ENCODE measurements at places on chromosomes 12 and 14.

GRCh38 chr14:99883866-99884650 is 90.8 kb downstream of the EML1 start:
- DNase-seq = no peak

- no peak for DNase-seq
Measured at GRCh38 chr12:31846405-31846804, 112.8 kb upstream of the RESF1 start.

GRCh38 chr12:130163461-130164215 is 1.4 kb downstream of the FZD10 start:
- DNase-seq = no peak

- no peak for DNase-seq
Measured at GRCh38 chr12:14958361-14959125, 2.9 kb downstream of the ARHGDIB start.

GRCh38 chr12:95286713-95287112 is 69.1 kb downstream of the VEZT start:
- DNase-seq = no peak

DNA sequence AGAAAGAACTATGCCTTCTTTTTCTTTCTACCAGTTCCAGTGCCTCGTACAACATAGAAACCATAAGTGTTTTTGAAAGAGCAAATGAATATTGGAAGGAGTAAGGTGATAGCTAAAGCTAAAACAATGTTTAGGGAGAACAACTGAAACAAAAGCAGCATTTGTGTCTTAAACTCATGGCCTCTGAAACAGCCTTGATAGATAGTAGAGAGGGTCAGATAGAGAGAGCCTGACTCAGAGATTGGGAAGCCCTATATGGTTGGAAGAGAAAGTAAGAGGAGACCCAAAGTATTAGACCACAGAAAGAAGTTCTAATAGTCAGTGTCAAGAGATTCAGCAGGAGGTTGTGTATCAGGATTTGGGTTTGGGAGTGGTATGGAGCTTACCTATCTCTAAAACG is 79.6 kb upstream of the IFNG-AS1 start:
- DNase-seq = no peak

DNA sequence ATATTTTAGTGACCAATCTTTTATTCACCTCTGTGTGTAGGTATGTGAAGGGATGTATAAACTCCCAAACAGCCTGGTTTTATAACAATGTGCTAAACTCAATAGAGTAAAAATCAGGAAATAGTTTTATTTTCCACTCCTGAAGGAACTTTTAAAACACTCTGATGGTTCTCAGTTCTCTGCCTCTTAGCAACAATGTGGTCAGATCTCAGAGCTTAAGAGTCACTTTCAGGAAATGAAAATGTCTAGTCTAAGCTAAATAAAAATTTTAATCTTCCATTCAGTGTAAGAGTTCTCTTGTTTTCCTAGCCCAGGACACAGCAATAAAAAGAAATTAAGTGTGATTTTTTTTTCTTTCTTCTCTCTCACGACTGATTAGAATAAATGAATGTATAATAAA is 718.0 kb downstream of the C12orf50 start:
- DNase-seq = no peak

- DNase-seq = no peak
Measured at GRCh38 chr12:119797090-119797489, 80.0 kb downstream of the CIT start.

- DNase-seq = no peak
Measured at GRCh38 chr14:53967606-53968005, 11.0 kb upstream of the BMP4 start.
